Left hindlimb (tissue), 1 donor: ENCODE measurements at places on chromosomes 3 and 15.
A peak's percentile ranks its signal among the peaks of the same experiment; 100 is the strongest.

DNA sequence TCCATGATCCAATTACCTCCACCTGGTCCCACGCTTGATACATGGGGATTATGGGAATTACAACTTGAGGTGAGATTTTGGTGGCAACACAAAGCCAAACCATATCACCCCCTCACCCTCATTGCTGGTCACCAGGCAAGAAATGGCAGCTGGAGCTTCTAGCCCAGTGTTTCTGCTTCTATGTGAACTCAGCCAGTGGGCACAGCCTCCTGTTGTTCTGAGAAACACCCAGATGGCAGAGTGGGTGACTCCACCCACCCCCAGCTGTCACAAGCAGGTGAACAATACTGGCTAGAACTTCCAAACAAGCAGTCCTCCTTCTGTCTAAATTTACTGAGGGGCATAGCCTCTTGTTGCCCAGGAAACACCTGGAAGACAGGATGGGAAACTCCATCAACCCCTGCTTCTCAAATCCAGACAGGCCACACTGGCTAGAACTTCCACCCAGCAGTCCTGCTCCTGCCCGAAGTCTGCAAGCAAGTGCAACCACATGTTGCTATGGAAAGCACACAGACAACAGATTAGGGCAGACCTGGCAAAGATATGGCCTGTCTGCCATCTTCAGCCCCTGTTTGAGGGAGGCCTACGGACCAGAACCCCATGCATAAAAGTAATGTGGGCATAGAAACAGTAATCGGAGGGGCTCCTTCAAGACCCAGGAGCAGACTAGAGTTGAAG, 114.1 kb downstream of the DTWD1 start:
- no peak for DNase-seq

- no peak for DNase-seq
Observed at GRCh38 chr3:124014366-124014942, 22.5 kb upstream of the ROPN1 start.

DNA sequence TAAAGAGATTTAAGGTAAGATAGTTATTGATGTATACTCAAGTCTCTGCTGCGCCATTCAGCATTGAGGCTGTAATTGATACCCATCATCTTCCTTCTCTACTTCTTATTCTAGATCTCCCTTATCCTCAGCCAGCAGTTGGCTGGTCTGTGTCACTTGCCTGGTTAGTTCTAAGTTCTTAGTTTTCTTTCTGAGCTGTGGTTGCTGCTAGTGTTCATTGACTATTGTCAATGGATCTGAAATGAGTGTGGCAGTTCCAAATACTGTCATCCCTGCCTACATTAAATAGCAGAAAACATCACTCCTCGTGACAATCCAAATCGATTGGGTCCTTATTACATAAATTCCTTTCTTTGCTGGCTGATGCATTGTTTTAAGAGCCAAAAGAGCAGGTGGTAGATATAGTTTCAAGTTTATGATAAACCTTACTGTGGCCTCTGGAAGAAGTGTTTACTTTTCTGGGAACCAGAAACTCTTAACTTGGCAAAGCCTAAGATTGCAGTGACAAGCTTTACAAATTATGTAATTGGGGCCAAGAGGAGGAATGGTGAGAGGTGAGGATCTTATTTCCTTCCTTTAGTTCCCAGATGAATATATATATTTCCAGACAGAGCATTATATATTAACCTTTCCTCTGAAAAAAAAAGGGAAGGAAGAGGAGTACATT, 168.0 kb downstream of the GMNC start:
- DNase-seq: no peak

DNA sequence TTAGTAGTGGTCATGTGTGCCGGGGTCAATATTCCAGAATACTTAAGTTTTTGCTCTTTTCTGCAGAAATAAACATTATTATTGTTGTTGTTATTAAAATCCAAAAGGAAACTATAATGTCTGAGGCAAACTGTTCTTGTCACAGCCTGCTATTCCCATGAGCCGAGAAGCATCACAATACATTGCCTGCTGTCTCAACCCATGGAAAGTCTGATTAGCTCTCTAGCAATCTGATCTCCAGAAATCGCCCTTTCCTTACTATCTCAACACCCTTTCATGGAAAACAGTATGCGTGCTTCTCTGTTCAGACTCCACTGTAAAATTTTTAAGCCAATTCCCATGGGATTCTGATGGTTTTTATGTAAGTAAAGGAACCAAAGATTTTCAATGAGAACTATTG, 811.0 kb downstream of the TUSC7 start:
- no peak for DNase-seq

DNA sequence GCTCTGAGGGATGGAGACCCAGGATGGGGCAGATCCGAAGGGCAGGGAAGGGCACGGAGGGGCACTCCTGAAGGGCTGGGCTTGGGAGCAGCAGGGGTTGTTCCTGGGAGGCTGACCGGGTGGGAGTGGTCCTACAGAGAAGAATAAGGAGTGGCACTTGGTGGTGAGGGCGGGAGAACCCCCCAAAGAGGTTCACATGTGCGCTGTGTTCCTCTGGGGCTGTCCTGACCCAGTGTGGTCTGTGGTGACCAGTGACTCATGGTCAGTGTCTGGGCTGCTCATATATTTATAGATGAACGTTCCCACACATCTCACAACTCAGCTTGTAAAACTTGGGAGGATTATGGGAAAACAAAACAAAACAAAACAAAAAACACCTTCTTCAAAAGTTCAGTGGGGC, 10.0 kb downstream of the TRPM1 start:
- peak; percentile 69 for DNase-seq

DNA sequence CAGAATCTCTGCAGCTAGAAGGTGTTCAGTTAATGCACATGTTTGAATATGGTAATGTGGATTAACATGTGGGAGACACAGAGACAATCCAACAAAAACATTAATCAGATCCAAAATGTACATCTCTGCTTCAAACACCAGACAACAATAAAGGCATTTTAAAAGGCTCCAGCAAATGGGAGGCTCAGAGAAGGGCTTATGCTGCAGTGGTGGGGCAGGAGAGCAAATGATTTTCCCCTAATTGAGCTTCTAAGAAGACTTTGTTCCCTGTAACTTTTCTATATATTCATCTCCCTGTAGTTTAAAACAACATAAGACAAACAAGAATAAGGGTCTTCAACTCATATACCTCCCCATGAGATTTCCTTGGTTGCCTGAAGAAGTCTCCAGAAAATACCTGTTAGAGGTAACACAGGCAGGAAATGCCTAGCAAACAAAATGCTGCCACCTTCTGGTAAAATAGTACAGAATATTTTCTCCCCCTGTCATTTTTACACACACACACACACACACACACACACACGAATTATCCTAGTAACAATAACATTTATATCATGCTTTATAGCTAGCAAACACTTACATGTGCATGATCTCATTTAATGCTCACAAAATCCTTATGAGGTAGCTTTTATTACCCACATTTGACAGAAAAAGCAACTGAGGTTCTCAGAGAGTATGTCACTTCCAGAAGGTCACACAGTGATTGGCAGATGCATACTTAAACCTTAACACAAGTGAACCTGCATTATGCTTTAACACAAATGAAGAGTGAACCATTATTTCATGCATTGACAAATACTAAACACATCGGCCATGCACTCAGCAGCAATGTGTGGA, 123.4 kb upstream of the MB21D2 start:
- no peak for DNase-seq

GRCh38 chr3:185207931-185208746, 45.7 kb downstream of the EHHADH start:
- DNase-seq: no peak

GRCh38 chr3:190811775-190812480, 50.6 kb downstream of the GMNC start:
- no peak for DNase-seq

DNA sequence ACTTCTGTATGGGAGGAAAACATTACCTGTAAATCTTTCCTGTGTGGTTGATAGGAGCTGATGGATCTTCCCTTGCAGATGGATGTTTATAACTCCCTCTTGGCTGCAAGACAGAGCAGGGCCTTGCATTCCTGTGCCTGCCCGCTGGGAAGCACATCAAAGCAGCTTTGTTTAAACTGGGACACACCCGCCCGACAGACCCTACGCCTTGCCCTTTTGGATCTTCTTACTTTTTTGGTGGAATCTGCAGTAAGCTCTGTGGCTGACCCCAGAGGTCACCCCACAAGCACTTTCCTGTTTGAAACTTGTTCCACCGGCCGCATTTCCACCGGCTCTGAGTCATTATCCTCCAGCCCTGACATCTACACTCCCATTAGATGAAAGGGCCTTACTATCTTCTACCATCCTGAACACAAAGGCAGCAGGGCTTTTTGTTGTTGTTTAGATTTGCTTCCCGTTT, 244.1 kb upstream of the STT3B start:
- no peak for DNase-seq

- no peak for DNase-seq
Observed at GRCh38 chr3:100719136-100719535, 9.8 kb downstream of the TFG start.

DNA sequence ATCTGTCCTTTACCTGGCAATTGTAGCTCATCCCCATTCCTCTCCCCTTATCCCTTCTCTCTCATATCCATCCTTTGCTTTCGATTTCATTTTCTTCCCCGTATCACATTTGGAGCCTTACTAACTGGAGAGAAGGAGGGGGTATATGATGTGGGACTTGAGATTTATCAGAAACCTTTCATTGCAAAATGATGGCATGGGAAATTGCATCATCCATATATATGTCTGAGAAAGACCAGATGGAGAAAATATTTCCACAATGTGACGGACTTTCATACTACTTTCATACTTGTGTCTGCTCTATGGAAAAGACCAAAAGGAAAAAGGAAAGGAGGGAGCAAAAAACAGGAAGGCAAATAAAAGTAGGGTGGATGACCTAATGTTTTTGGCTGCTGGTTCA, 675.2 kb downstream of the AGBL1 start:
- no peak for DNase-seq

DNA sequence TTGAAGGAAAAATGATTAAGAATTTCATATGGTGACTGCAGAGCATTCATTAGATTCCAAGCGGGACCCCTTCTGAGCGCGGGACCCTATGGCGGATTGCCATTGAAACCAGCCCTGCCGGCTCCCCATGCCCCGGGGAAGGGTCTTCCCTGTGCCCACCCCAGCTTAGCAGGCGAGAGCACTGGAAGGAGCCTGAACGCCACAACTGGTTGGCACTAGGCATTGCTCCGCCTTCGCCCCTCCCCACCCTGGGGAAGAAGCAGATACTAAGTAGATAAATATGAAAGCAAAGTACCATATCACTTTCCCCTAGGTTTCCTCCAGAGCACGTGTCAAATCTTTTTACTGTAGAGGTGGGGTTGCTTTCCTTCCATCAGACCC, 70.7 kb downstream of the CYP19A1 start:
- DNase-seq: no peak

DNA sequence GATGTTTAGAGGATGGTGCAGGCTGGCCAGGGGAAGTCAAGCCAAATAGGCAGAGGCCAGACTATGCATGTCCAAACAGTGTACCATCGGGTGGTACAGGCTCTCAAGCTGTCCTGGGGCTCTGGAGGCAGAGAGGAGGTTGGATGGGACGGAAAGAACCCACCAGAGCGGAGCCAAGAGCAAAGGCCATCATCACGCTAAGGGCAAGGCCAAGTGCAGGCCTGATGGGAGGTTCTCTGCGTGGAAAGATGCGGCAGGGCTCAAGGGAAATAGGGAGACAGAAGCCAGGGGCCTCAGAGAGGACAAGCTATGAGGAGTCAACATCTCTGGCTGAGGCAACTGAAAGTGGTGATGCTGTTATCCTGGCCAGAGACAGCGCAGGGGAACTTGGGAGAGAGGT, 102.7 kb downstream of the ASB7 start:
- peak; percentile 6 for DNase-seq

GRCh38 chr15:83365370-83365938, 81.0 kb upstream of the BNC1 start:
- peak; percentile 52 for DNase-seq

DNA sequence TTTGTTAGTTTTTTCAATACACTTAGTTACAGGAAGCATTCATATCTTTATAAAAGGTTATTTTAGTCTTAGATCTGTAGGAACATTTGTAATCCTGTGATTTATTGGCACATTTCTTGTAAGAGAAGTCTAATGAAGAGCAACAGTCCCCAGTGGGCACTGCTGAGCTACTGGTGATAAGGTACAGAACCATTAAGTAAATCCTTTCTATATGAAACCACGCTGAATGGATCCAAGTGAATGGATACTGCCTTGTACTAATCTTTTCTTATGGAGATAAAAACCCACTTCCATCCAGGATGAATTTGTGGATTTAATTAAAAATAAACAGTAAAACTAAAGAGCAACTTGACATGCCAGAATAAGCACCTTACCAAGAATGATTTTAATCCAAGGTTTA, 64.0 kb downstream of the SHQ1 start:
- no peak for DNase-seq

- DNase-seq: no peak
Observed at GRCh38 chr3:64554096-64554920, 133.5 kb downstream of the ADAMTS9 start.

GRCh38 chr3:197417911-197418618, 119.7 kb upstream of the DLG1 start:
- no peak for DNase-seq

DNA sequence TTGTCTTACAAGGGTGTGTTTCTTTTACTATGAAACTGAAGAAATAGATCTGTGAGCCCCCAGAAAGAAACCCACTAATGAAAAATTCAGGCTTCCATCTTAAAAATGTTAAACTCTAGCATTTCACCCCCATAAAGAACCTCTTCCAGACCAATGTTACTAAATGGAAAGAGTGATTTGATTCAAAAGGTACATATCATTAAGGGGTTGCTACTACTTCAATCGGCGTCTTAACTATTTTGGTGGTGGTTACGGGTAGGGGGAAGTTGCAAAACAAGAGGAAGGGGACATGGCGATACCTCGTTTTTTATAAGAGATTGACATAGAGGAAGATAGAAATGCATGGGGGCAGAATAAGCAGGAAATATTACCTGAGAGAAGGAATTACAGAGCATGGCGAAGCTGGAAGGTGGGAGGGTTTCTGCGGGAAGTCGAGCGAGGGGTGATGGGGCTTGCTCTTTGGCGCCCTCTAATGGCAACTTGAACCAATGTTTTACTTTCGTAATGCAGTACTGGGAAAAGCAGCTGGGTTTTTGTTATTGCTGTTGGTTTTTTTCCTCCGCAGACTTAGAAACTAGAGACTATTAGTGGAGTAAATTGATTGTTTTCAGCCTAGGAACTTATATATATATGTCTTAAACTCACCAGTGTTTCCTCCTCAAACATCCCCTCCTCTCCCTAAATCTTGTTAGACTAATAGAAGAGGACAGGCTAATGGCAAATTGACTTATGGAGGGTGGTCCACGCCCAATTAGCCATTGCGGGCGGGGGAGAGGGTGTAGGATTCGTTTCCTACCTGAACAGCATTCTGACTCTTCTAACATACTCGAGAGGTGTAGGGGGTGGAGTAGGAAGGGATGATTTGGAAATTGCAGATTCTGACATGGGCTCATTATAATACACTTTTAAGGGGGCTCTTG, 11.3 kb upstream of the SOX2 start:
- no peak for DNase-seq

DNA sequence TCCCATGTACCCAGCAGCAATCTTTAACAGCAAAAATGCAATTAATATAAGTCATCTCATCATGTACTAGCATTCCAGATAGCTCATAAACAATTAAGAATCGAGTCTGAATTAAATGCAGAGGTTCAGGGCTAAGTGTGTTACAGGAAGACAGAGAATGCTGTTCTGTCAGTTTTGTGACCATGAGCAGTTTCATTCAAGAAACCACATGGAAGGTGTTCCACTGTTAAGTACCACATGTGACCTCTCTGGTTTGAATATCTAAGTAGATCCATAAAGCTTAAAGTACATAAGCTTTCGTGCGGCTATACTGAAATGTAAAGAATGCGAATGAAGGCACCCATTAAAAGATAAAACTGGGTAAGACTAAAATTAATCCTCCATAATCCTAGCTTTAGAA, 272.3 kb downstream of the IL5RA start:
- no peak for DNase-seq

- DNase-seq: no peak
Observed at GRCh38 chr3:20096135-20096685, 56.0 kb downstream of the KAT2B start.
